ENCODE measurements at places on chromosomes 4 and X.

GRCh38 chr4:155529716-155530115 is 136.9 kb upstream of the GUCY1A1 start:
- DNase-seq: no peak

GRCh38 chr4:168651374-168651773 is 154.5 kb downstream of the PALLD start:
- no peak for DNase-seq

DNA sequence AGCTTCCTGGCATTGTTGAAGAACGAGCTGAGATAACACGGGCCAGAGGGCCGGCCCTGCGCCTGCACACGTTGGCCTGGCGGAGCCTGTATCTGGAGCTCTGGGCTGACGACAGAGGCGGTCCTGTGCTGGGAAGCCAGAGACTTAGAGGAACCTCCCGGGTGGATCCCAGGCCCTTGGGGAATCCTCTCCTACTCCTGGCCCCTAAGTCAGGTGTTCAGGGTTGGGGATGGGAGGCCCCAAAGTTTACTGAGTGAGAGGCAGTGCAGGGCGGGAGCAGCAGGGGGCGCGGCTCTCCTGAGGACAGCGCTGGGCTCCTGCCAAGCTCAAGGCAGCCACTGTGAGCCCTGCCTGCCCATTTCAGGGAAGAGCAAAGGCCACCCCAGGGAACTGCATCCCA is 2.5 kb upstream of the HTRA3 start:
- no peak for DNase-seq

DNA sequence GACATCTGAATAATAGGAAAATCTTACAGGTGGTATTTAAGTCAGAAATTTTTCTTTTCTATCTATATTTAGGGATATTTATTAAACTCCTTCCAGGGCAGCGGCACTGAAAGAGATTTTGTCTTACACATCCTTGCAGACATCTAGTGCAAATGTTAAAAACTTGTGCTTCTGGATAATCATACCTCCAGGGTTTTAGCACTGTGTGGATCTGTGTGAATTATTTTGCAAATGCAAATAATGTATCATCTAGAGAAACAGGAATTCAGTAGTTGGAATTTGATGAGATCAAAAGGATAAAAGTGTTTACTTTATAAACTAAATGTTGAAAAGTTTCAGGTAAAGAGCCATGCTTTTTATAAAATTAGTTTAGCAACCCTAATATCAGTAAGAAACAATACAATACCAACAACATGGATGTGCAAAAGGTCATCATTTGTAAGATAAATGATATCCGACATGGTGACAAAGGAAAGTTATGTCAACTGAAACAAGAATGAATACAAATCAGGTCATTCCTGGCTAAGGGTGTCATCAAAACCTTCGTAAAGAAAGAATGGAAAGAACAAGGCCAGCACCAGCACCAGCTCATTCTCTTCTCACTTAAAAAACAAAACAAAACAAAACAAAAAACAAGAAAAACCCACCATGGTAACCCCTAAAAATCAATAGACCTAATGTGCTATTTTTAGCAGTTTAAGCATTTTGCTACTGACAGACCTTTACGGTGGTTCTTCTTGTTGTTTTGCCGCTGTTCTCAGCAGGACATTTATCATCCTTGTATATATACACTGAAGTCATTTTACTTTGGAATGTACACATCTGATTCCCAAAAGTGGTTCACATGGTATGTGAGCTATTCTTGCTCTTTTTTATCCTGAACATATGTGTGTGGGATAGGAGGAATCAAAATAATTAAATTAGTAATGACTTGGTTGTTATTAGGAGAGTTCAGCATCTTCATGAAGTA is 219.7 kb upstream of the NDST3 start:
- DNase-seq: no peak

- DNase-seq: no peak
These were observed 29.0 kb upstream of the TMEM154 start for GRCh38 chr4:152708796-152709195.

DNA sequence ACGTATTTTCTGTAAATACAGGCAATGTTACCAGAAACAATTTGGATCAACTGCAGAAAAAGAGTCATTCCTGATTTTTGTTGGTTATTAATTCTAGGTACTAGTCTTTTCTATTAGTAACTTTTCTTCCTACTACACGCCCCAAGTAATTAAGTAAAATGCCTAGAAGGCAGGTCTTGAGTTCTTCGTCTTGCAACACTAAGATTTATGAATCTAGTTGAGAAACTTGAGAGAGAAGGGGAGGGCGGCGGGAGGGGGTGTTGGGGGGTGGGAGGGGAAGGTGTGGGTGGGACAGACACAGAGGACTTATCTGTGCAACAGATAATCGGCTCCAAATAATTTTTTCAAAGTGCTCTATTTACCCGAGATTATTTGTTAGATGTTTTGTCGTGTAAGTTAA is 3.0 kb downstream of the RAP2C start:
- DNase-seq: no peak

DNA sequence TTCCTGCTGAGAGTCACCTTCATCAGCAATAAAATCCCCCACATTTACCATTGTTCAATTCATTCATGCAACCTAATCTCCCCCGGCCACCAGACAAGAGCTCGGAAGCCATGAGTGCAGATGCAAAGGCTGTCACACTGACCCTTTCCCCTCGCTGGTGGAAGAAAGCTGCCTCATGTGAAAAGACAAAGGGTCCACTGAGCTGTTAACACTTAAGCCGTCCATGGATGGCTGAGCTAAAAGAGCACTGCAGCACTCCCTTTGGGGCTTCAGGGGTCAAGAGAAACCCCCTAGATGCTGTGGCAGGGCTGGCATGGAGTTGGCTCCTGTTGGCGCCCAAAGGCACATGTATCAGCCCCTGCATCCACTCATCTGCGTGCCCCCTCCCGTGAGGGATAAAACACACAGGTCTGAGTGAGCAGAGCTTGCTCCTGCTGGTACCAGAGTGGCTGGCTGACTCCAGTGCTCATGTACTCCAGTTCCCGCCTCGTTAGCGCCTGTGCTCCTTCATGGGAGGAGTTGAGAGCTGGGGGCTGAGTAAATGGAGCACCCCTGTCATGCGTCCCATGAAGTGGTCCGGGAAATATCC is 216.5 kb downstream of the PDHA2 start:
- DNase-seq: no peak

DNA sequence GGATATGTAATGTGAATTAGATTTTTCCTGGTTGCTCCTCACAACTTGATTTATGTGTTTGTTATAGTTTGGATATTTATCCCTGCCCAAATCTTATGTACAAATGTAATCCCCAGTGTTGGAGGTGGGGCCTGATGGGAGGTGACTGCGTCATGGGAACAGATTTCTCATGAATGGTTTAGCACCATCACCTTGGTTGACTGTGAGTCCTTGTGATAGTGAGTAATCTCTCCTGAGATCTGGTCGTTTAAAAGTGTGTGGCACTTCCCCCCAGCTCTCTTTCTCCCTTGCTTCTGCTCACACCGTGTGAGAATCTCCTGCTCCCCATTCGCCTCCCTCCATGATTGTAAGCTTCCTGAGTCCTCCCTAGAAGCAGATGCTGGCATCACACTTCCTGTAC is 2.2 kb downstream of the MID2 start:
- peak; percentile 10 for DNase-seq

- no peak for DNase-seq
These were observed 45.0 kb upstream of the ADRA2C start for GRCh38 chr4:3721186-3721585.

DNA sequence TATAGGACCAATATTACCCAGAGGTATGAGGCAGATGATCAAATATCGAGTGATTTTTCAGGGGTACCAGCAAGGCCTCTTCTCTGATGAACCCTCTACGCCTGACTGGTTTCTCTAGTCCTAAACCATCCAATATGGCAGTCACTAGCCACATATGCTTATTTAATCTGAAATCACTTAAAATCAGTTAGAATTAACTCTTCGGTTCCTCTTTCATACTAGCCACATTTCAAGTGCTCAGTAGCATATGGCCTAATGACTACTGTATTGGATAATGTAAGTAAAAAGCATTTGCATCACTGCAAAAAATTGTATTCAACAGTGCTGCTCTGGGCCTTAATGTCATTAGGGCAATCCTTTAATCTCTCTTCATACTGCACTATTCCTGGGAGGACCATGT is 4.4 kb upstream of the APBB2 start:
- DNase-seq: no peak

DNA sequence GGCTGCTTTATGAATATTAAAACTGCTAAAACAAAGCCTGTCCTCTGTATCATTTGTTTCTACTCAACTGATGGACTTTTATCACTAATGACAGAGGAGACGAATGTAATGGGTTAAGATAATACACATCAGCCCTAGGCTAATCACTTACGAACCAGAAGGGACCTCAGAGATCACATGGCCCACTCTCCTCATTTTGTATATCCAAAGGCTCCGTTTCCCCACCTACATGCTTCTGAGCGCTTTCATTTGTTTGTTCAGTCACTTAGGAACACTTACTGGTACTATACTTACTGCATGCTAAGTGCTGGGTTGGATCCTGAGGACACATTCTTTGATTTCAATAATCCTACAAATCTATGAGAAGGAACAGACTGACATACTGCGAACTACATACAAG is 169.3 kb downstream of the CEP135 start:
- DNase-seq: no peak

GRCh38 chr4:64777286-64777685 is 368.0 kb upstream of the TECRL start:
- peak; percentile 85 for DNase-seq
